ENCODE measurements at places on chromosomes 1 and 21.
A peak's percentile ranks its signal among the peaks of the same experiment; 100 is the strongest.

DNA sequence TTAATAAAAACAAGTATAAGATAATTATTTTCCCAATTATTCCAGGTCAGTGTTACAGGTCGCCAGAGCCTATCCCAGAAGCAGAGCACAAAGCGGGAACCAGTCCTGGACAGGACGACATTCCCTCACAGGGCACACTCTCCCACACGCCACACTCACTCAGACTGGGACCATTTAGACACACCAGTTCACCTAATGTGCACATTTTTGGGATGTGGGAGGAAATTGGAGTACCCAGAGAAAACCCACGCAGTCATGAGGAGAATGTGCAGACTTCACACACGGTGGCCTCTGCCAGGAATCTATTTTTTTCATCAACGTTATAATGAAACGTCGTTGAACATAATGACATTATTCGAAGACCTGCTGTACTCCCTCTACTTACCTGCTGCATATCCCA is 20.5 kb upstream of the NRDC start:
- no peak for DNase-seq

DNA sequence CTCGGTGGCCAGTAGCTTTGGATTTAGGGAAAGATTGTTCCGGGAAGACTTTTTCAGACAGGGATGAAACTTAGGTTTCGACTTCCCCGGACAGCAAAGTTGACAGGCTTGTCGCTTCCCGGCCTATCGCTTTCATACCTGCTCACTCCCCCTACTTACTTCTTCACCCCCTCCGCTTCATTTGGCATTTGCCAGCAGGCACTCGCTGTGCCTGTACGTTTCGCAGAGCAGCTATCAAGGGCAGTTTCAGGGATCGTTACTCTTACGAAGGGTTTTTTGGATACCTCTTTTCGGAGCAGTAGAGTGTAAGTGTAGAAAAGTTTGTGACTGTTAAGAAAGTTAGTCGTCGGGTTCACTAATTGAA is 393 bp downstream of the BLZF1 start:
- DNase-seq: peak; percentile 56

DNA sequence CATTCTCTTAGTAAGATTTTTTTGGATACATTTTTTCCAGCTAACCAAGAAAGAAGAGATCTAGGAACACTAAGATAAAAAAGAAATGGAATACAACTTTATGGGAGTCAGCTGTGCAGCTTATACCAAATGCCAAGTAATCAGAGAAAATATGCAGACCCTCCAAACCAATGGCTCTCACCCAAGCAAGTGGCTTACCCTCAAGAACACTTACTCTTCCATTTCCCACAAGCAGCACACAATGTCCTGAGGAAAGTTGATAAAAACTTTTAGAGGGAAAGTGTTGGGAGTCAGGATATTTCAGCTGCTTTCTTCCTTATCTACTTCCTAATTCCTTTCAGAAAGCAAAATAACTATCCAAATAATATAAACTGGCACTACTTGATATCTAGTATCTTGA is 631.8 kb downstream of the RWDD3 start:
- no peak for DNase-seq

- no peak for DNase-seq
Observed at GRCh38 chr1:75727571-75727970, 3.1 kb downstream of the ACADM start.

GRCh38 chr1:94971491-94971924 is 44.6 kb upstream of the CNN3 start:
- DNase-seq: no peak

- DNase-seq: no peak
Observed at GRCh38 chr21:34971656-34972055, 77.4 kb downstream of the RUNX1 start.

DNA sequence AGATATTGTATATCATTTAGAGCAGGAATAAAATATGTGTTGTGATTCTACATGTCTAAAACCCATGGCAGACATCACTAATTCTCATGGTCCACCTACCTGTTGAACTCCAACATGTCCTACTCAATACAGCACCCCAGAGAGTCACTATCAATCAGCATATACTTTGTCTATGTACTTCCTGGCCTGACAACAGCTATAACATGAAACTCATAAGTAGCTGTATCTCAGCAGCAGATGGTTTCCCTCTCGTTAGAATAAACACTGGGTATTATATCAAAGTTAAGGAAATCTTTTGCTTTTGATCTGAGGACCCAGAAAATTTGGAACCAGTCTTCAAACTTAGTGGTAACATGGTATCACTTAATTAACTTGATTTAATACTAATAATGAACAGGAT is 15.8 kb downstream of the ARPC5 start:
- DNase-seq: no peak

- DNase-seq: no peak
Observed at GRCh38 chr1:64940025-64940424, 26.3 kb downstream of the JAK1 start.

- DNase-seq: no peak
Observed at GRCh38 chr1:194076646-194077045, 890.2 kb upstream of the B3GALT2 start.

GRCh38 chr1:214022810-214023425 is 35.1 kb downstream of the PROX1 start:
- DNase-seq: no peak

All from CD4-positive, CD25-positive, alpha-beta regulatory T cell (primary cell).